ENCODE measurements at places on chromosomes 7 and 10. TPM values are rescaled to one million over a fixed set of nuclear protein-coding genes. Genes with fewer than 3 reads are reported as not detected.

- no peak for DNase-seq
Observed at GRCh38 chr7:137519947-137520346, 176.4 kb upstream of the PTN start.

GRCh38 chr7:45401851-45402250 lies 172.3 kb upstream of the ADCY1 start:
- no peak for DNase-seq

DNA sequence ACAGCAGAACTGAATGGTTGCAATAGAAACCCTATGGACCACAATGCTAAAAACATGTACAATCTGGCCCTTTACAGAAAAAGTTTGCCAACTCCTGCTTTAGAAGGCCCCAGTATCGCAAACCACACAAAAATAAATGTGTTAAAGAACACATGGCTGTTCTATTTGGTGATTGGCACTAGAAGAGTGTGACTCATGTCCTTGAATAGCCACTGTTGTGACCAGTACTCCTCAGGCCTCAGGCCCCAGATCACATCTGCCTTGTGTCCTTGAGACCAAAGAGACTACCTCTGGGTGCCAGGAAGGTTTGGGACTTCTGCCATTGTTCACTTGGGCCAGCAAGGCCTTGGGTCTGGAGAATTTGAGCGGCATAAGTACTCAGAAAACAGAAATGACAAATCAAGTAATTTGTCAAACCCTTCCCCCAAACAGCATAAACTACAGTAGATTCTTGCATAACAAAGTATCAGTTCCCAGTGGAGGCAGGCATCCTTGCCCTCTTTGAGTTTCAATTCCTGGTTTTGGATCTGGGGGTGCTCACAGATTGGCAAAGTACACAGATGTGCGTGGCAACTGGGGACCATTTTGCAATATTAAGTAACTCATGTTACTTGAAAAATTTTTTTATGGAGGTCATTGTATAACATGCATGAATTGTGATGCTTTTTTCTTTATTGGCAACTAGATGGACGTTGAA lies 50.2 kb downstream of the MTURN start:
- no peak for DNase-seq

DNA sequence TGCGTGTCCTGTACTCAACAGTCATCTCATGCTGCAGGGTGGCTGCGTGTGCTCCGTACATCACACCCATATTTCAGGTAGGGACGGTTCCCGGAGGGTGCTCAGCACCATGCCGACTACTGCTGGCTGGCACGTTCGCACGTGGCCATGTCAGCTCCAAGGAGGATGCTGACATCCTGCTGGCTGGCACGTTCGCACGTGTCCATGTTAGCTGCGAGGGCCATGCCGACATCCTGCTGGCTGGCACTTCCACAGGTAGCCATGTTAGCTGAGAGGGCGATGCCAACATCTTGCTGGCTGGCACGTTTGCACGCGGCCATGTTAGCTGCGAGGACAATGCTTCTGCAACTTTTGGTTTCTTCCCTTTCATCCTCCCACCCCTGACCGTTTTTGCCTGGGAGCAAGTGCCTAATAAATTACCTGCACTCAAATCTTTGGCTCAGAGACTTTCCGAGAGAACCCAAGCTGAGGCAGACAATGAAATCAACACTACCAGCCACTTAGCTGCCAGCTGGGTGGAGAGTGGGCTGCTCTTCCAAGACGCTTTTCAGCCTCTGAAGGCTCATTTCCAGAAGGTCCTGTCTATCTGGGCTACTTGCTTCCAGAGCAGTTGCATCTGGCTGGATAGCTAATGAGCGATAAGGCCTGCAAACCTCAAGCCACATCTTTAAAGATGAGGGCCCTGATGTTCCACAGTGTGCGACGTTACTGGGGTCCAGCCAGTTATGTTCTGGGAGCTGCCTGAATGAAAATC lies 104.6 kb downstream of the WDR37 start:
- DNase-seq: no peak

- DNase-seq: no peak
Observed at GRCh38 chr7:100175296-100175935, 1.8 kb downstream of the GPC2 start.

DNA sequence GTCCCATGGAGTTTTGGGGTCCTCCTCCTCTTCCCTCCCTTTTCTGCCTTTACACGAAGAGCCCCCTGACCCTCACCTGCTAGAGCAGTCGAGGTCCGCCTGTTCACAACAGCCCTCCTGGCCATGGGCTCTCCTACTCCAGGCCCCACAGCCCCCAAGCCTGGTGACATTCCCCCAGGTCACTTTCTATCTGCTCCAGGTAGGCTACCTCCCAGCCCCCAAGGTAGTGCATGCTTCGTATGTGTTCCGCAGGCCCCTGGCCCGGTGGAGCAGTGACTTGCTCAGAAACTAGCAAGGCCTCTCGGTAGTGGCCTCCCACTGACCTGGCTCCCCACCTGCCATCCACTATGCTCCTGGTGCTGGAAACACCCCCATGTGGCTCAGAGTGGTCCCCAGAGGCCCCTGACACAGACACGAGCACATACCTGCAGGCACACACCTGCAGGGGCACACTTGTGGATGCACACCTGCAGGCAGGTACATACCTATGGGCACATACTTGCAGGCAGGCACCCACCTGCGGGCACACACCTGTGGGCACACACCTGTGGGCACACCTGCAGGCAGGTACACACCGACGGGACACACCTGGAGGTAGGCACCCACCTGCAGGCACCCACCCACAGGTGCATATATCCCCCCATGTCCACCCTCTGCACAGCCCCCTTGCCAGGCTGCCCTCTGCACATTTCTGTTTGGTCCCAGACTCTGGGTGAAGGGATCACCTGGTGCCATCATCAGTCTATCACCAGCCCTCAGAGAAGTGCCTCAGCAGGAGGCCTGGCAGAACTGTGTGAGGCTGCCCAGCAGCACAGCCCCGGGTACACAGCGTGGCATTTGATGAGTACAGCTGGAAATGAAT lies 322.5 kb downstream of the PTPRN2 start:
- no peak for DNase-seq

DNA sequence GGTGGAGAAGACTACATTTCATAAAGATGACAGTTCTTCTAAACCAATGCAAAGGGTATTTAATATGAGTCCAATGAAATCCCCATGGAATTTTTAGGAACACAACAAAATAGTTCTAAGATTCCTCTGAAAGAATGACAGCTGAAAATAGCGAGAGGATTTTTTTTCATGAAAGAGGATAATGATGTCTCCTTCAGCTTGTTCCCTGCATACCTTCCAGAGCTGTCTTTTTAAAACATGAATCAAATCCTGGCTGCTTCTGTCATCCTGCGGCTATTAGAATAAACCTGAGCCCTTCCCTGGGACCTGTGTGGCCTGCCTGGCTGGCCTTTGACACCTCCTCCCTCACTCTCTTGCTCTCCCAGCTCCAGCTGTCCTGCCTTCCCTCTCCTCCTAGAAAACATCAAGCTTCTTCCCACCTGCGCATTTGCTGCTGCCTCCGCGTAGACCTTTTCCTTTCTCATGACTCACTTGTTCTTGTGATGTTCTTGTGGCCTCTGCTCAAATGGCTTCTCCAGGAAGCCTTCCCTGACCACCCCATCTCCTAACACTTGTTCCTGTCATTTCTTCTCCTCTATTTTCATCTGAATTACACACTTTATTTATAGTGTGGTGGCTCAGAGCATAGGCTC lies 57.4 kb downstream of the EEPD1 start:
- no peak for DNase-seq

DNA sequence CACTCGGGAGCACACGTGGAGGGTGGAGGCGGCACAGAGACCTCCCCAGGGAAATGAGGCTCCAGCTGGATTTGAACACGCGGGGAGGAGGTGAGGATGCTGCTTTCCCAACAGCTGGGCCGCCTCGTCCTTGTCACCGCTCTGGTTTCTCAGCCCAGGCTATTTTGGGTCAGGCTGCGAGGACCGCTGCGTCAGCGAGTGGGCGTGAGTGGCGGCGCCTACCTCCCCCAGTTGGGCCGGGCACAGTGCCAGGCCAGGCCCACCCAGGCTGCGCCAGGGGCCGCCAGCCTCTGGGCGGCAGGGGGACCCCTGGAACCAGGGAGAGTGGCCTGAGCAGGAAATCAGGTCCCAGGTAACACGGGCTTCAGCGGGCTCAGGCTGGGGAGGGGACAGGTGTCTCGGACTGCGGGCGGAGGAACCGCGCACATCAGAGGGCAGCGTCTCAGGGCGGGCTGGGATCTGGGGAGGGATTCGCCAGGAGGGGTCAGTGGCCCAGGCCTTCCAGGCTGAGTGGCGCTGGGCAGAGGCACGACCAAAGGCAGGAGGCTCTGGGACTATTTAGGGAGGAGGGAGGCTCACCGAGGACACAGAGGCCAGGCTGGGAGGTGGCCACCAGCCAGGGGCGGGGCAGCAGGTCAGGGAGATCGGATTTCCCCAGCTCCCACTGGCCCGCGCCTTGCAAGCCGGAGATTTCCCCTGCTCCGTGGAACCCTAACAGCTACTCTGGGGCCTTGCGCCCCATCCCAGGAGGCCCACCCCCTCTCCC lies 125.2 kb upstream of the RET start:
- no peak for DNase-seq

DNA sequence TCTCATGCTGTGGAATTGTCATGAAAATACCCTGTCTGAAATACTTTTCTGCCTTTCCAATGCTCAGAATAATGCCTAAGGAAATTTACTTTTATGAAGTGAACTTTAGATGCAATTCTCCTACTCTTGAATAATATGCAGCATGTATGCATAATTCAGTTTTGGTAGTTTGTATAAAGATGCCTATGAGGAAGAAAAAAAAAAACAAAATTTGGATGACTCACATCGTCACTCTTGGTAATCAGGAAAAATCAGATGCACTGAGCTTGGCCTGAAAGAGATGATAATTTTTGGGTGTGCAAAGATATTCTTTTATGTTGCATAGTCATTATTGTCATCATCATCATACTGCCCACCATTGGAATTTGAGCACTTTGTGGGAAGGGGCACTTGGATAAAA lies 382.1 kb downstream of the ANKRD7 start:
- no peak for DNase-seq

DNA sequence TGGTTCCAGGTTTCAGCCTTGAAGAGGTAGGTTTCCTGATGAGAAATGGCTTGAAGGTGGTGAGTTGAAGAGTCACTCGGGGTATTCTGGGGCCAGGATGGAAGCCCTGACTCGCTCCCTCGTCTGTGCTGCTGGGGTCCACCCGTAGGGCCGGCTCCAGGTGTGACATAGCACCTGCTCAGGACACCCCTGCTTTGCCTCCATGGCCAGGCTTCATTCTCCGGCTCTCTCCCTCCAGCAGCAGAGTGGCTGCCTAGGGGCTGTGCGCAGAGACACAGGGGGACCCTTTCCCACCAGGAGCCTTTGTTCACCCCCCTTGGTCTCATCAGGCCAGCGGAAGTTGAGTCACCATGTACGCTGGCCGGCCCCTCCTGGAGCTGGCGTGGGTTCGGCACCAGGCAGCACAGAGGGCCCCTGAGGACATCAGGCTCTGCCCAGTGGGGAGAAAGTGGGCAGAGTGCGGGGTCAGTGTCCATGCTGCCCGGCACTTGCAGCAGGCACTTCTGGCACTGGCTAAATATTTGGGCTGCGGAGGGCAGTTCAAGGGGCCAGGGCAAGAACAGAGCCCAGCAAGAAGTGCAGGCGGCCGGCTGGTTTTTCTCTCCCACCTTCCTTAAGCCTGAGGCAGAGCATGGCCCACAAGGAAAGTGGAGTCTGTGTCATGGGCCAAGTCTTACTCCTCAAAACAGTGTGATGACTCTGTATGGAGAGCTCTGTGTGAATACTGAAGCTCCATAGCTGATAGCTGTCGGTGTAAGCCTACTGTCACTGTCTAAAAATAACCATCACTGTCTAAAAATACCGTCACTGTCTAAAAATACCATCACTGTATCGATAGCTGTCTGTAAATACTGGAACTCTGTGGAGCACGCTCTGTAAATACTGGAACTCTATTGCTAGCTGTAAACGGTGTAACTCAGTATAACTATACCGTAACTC lies 3.7 kb upstream of the PRKAR1B start:
- DNase-seq: no peak

- peak; percentile 35 for DNase-seq
Observed at GRCh38 chr7:151631953-151632749, 112.5 kb upstream of the RHEB start.

- no peak for DNase-seq
Observed at GRCh38 chr10:110985497-110986275, 66.3 kb downstream of the SHOC2 start.

DNA sequence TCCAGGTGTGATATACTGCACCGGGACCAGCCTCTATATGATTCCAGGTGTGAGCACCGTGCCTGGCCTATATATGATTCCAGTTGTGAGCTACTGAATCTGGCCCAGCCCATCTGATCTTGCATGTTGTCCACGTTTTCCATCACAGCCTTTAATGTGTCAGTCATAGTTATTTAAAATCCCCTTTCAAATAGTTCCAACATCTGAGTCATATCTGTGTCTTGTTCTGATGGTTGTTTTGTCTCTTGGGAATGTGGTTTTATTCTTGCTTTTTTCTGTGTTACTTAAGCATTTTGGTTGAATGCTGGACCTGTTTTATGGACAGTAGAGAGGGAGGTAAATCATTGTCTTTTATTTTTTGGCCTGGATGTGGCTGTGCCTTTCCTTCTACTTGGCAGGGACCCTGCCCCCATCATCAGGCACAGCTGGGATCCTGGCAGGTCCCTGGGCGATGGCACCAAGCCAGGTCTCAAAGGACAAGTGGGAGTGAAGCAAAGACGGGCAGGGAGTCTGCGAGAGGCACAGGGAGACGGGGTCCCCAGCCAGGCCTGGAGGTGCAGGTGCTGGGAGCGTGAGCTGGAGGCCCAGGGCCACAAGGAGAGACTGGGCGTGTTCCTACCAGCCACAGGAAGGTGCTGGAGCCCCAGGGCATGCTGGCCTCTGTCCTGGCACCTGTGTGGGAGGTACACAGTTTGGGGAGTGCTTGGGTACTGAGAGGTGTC lies 94.7 kb downstream of the DYNC2I1 start:
- no peak for DNase-seq

Gene FAM241B
- total RNA-seq: not detected

Gene IGFBP1
- 0.26 TPM for total RNA-seq

Gene PNLIPRP2
- total RNA-seq: not detected

Gene ERVW-1
- total RNA-seq: not detected
